T-cell (primary cell): ENCODE measurements at places on chromosomes 1 and 21. TPM values are rescaled to one million over a fixed set of nuclear protein-coding genes. Genes with fewer than 3 reads are reported as not detected.

The TDRD5 gene
- not detected for total RNA-seq

The TMEM52 gene
- total RNA-seq, result not detected

The ALPL gene
- total RNA-seq, result 0.20 TPM

DNA sequence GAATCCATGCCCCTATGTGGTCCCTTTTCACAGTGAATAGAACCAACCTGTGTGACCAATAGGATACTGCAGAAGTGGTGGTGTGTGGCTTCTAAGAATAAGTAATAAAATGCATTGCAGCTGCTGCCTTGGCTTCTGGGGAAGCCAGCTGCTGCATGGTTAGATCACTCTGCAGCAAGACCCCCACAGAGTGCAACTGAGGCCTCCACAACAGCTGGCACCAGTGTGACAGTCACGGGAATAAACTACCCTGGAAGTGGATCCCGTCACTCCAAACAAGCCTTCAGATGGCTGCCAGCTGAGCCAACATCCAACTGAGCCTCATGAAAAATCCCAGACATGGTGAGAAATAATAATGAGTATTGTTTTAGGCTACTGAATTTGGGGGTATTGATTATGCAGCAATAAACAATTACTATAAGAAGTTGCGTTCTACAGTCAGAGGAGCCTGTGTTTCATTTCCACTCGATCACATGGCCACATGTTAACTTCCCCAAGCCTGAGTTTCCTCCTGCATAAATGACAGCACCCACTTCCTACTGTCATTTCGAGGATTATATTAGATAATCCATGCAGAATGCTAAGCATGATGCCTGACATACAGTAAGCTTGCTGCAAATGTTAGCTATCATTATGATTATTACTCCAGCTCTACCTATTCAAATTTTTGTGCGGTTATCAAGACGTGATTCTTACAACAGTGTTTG is 20.8 kb upstream of the COG2 start:
- H3K27me3 ChIP-seq, result no peaks in the 10 kb centered on the region
- no peaks in the 10 kb centered on the region for H3K36me3 ChIP-seq
- no peak overlapping the region for H3K27ac ChIP-seq
- no peak for DNase-seq

GRCh38 chr1:173507205-173507846 is 30.2 kb downstream of the PRDX6 start:
- DNase-seq, result no peak
- no peaks in the 10 kb centered on the region for H3K4me1 ChIP-seq
- no peak overlapping the region for H3K4me3 ChIP-seq

DNA sequence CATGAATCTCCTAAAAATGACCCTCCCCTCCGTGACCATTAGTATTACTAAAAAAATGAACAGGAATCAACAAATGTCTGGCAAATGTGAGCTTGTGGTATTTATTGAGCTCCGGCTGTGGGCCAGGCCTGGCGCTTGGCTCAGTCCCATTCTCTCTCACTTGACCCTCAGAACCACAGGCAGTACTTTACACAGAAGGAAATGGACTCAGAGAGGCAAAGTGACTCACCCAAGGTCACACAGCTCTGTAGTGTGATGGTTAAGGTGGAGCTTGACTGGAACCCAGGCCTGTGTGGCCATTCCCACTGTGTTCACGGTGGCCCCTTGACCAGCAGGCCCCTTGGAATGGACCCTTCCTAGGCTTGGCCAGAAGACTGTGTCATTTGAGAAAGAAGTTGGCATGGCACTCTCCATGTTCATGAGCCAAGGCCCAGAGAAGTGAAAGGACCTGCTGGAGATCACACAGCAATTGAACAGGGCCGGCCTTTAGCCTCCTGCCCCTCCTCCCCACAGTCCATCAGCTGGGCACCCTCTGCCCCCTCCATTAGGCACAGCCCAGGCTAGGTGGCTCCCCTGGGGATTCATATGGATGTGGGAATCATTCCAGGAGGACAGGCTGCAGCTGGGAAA is 32.1 kb downstream of the FAM151A start:
- no peaks in the 10 kb centered on the region for H3K4me1 ChIP-seq
- H3K4me3 ChIP-seq, result no peak overlapping the region
- H3K27ac ChIP-seq, result no peak overlapping the region
- H3K27me3 ChIP-seq, result no peaks in the 10 kb centered on the region

DNA sequence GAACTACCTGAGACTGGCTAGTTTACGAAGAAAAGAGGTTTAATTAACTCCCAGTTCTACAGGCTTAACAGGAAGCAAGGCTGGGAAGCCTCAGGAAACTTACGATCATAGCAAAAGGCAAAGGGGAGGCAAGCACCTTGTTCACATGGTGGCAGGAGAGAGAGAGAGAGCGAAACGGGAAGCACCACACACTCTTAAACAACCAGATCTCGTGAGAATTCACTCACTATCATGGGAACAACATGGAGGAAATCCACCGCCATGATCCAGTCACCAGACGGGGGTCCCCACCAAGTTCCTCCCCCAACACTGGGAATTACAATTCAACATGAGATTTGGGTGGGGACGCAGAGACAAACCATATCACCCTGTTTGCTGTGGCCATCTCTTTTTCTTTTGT is 11.8 kb downstream of the MT1HL1 start:
- no peak overlapping the region for H3K27ac ChIP-seq
- H3K36me3 ChIP-seq, result no peaks in the 10 kb centered on the region
- no peak overlapping the region for H3K4me3 ChIP-seq

GRCh38 chr1:204254031-204254661 is 40.4 kb upstream of the GOLT1A start:
- peaks cover 20% of the 10 kb centered on the region for H3K27me3 ChIP-seq
- no peaks in the 10 kb centered on the region for H3K36me3 ChIP-seq
- H3K27ac ChIP-seq, result no peak overlapping the region
- H3K4me1 ChIP-seq, result no peaks in the 10 kb centered on the region
